ENCODE measurements at places on chromosomes 4 and X. TPM values are rescaled to one million over a fixed set of nuclear protein-coding genes. Genes with fewer than 3 reads are reported as not detected.

DNA sequence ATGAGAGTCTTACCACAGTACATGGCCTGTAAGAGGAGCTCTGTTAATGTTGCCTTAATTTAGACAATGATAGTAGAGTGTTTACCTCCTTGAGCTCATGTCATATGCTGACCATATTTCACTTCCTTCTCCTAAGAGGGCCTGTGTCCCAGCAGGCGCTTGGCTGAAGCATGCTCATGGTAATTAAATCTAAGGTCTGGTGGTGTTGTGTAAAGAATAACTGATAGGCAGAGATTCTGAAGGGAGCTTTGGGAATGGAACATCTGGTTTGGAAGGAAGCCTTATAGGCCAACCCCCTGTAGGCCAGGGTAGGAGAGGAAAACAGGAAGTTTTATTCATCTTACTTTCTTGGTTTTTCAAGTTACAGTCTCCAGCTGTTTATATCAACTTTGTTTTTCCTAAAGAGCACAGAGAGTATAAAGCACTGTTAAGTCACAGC lies 300.2 kb downstream of the USP46 start:
- DNase-seq = no peak

Gene ANXA3
- total RNA-seq = 109 TPM

Gene CTAG1A
- not detected for total RNA-seq

DNA sequence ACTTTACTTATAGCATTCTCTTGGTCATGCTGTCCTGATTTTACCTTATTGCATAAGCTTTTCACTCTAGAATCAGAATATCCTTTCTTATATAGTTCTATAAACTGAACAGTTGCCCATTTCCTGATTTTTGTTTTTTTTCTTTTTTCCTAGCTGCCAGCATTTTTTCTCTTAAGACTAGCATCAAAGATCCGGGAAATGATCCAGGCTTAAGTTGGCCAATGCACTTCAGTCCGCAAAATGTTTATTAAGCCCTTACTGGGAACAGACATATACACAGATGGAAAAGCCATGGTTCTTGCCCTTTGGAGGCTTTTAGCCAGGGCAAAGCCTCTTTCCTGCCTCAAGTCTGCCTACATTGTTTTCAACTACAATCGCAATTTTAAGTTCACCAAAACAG lies 10.1 kb upstream of the BMP2K start:
- no peak for DNase-seq

Gene HSFX2
- 0.71 TPM for total RNA-seq

Gene PDE5A
- 55.8 TPM for total RNA-seq

Gene EMCN
- total RNA-seq = 58.5 TPM

Gene COX7B2
- not detected for total RNA-seq

Gene OTC
- 0.36 TPM for total RNA-seq

Gene RASL11B
- total RNA-seq = 2.5 TPM
